ENCODE measurements at places on chromosomes 5 and 9.

DNA sequence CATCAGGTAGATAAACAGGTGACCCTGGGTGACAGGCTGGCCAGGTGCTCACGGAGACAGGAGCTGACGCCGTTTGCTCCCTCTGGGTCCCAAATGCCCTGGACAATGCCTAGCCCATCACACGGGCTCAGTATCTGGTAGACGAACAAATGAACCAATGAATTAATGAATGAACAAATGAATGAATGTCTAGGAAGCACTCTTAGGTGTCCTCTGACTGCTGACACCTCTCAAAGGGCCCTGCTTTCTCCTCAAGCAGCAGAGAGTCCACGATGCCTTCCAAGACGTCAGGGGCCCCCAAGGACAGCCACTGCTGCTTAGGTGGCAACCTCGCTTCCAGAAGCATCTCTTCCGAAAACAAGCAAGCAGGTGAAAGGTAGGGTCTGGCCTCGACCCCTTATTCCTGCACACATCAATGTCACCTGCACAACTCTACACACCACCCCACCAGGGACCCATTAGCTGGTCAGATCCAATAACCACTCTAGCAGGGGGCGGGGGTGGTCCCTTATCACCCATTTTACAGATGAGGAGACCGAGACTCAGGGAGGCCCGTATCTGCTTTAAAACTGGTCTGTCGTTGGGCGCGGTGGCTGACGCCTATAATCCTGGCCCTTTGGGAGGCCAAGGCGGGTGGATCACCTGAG lies 45.2 kb downstream of the VAV2 start:
- DNase-seq, result no peak

DNA sequence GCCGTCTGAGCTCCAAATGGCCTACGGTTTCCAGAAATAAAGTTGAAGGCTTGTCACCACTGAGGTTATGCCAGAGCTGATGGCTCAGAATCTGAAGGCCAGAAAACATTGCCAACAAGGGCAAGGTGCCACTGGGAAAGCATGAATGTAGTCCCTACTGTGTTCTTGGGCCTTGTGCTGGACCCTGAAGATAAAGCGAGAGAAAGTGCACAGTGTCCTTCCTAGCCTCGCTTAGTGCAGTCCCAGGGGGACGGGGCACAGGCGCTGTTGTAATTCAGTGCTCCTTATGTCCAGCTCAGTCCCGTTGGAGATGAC lies 84.5 kb downstream of the NDFIP1 start:
- DNase-seq, result no peak

GRCh38 chr9:107983181-107983603 lies 493.6 kb upstream of the KLF4 start:
- DNase-seq, result no peak

DNA sequence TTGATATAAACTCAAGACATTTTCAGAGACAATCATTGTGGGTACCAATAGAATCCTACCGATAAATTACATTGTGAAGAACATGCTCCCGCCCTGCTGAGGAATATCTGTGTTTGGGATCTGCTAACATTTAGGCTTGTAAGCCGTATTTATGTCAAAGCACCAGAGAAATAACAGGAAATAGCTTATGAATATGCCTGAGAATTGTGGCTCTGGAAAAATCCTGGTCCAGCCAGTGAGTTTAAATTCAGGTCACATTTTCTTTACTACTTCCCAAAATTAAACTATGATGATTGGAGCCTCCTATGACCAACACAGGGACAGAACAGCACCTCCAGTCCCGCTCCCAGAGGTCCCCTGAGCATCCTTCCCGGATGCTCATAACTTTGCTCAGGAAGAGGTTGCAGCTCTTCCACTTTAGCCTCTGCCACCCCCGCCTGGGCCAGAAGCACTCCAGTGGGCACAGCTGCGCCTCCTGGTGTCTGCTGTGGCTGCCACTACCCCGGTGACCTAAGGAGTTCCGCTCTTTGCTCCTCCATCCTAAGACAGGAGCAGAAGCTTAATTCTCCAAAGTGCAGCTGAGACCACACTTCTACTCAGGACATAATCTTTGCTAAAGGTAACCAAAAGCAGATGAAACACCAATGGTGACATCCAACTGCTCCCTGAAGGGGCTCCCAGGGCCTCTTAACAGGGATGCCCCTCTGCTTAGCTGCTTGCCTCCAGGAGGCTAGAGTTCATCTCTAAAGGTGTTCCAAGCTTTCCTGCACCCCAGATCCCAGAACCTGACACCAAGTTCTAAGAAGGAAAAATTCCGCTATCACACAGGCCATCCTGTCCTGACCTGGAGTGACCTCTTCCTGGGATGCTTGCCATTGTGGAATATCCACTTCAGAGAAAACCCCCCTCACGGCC lies 58.8 kb downstream of the SLC1A1 start:
- no peak for DNase-seq

DNA sequence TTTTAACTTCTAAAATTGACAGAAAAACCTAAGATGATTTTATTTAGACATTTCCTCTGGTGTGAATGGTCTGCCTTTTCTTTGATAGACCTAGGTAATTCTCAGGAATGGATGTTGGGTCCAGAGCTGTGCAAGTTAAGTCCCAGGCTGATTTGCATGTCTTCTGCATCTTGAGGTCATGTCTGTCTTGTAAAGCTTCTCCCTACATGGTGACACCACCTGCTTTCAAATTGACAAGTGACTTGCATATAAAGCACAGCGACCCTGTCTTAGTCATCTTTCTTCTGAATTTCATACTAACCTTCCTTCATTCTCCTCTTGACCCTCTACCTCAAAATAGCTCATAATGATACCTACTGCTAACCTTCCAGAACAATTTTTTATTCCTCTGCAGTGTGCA lies 29.2 kb downstream of the OSTF1 start:
- DNase-seq, result no peak

DNA sequence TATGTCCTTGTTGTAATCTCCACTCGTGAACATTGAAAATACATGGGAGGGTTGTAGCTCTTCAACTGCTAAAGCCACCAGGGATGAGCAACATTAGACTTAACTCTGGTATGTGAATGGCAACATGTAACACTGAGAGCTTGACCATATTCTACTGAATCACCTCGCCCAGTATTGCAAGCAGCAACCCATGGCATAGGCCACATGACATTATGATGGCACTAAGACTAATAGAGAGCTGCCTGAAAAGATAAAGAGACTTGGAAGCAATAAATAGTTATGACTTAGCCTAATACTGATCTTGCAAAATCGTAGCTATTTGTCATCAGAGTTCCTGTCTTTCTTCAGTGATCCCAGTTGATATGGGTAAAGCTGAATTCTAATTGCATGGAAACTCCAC lies 108.4 kb upstream of the NREP start:
- no peak for DNase-seq

- DNase-seq, result no peak
Measured at GRCh38 chr5:140073296-140073695, 30.2 kb upstream of the NRG2 start.

GRCh38 chr9:123069010-123069481 lies 35.6 kb downstream of the GPR21 start:
- DNase-seq, result no peak

DNA sequence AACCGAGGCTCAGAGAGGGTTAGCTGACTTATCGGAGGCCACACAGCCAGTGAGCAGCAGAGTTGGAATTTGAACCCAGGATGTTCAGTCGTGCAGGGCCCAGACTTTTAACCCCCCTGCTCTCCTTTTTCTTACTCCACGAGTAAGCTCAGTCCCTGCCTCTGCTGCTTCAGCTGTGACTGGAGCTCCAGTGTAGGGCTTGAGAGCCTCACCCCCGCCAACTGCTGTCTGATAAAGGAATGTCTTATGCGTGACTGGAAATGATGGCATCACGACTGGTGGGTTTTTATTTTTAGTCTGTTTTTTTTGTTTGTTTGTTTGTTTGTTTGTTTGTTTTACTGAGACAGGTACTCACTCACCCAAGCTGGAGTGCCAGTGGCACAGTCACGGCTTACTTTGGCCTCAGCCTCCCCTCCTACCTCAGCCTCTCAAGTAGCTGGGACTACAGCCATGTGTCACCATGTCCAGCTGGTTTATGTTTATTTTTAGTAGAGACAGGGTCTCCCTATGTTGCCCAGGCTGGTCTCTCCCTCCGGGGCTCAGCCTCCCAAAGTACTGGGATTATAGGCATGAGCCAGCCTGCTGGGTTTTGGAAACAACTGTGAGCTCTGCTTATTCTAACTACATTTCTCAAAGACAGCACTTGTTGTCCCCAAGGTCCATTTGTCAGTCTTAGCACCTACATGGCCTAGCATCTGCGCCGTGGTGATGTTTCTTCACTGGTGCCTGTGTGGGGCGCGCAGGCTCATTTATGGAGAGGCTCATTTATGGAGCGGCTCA lies 52.5 kb upstream of the NCS1 start:
- no peak for DNase-seq

- DNase-seq, result no peak
Measured at GRCh38 chr9:18114559-18115475, 359.1 kb upstream of the ADAMTSL1 start.

GRCh38 chr5:44275908-44276307 lies 113.3 kb downstream of the FGF10 start:
- DNase-seq, result no peak

- DNase-seq, result no peak
Measured at GRCh38 chr9:137253717-137254623, 1.2 kb upstream of the NELFB start.

DNA sequence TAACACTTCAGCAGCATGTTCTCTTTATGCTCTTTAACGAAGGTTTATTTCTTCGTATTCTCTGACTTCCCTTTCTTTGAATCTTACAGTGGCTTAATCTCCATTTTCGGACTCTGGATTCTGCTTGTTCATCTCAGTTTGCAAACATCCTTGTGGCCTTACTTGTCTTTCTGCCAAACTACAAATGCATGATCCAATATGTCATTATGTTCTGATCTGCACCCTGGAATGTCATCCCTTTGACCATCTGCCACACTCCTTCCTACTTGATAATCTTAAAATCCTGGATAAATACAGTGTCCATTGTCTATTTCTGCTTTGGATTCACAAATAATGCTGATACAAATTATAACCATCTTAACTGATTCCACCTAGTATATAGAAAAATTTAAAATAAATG lies 499.2 kb downstream of the CDH18 start:
- no peak for DNase-seq

DNA sequence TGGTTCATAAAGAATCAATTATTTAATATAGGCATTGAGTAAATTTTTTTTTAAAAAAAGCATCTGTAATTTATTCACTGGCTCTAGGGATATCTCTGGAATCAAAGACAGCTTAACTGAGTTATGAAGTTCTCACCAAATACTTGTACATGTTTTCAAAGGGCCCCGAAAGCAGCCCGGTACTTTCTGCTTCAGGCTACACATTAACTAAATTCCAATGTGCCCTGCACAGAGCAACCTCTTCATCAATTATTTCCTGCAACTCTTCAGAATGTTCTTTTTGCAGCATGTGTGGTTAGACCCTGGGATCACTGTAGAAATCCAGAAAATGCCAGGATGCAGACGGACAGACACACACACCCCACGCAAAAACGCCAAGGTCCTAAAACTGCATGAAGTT lies 209.0 kb downstream of the EFNA5 start:
- no peak for DNase-seq

DNA sequence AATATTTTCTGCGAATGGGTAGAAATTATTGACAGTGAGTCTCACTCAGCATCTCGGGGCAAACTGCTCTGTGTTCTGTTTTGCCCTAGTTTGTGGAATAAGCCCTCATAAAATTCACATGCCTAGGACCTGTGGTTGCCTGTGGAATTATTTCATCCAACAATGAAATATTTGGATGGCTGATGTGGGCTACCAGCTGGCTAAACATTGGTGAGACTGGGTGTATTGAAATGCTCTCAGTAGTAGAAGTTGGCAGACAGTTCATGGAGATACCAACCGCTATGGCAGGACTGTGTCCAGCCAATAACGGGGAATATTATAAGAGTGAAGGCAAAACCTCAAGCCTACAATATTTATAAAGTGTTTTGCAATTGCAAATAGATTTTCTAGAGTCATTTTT lies 344.1 kb upstream of the RPS23 start:
- no peak for DNase-seq

DNA sequence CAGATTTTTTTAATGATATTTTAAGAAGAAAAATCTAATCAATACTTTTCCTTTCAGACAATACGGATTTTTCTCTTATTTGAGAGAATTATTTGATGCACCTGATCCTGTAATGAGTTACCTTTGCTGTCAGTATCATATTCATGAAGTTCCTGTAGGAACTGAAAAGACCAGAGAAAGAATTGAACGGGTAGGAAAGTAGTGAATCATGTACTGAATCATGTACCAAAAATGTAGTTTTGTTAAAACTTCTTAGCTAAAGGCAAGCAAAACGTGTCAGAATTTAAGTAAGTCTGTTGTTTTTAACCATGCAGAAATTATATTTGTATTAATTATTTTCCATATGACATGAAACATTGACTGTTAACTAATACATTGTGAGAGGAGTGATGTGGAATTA lies 56.6 kb downstream of the SMC5 start:
- no peak for DNase-seq

DNA sequence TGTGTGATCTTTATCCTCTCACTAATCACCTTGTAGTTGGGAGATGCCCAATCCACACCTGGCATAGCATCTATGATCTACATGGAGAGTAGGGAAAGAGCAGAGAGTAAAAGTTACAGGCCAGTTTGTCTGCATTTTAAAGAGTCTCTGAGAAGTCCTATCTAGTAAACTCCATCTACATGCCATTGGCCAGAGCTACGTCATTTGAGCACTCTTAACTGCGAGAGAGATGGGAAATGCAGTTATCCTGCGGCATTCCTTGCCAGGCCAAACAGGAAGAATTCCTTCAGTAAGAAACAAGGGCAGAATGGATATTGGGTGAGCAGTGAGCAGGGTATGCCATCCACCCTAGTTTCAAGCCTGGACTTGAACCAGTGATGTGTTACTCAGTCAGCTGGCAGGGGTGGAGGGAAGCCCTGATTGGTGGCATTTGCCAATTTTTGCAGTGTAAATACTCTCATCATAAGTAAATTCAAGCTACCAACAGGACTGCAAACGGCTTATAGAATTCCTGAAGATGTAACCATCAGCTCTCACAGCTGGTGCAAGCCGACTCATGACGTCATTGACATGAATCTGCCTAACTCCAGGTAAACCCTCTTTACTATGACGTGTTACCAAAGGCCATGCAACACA lies 156.8 kb upstream of the MSX2 start:
- no peak for DNase-seq

- no peak for DNase-seq
Measured at GRCh38 chr9:842635-843426, 1.3 kb downstream of the DMRT1 start.

DNA sequence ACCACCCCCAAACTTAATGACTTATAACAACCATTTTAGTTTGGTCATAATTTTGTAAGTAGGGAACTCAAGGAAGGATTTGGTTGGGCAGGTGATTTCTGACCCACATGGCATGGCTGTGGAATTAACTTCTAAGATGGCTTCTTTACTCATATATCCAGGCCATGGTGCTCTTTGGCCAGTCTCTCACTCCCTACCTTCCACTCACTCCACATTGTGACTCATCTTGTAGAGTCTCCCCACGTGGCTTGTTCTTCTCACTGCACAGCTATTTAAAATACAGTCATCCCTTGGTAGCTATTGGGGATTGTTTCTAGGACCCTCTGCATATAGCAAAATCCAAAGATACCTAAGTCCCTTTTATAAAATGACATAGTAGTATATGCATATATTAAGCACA lies 76.6 kb upstream of the MAST4 start:
- DNase-seq, result no peak
